Spinal cord (tissue), 10 donors: ENCODE measurements at places on chromosomes 11 and 22.

- peak overlapping the region; percentile 72 for H3K4me3 ChIP-seq
- peaks cover 6% of the 10 kb centered on the region for H3K36me3 ChIP-seq
- H3K27ac ChIP-seq = no peak overlapping the region
- no peak for DNase-seq
- H3K27me3 ChIP-seq = peaks cover 2% of the 10 kb centered on the region
Observed at GRCh38 chr11:70270877-70271648, 573 bp downstream of the PPFIA1 start.

GRCh38 chr11:122733318-122733717, 77.8 kb downstream of the UBASH3B start:
- no peak overlapping the region for H3K4me3 ChIP-seq
- H3K27ac ChIP-seq = peak overlapping the region; percentile 58
- H3K4me1 ChIP-seq = peaks cover 3% of the 10 kb centered on the region

GRCh38 chr11:100855466-100856067, 168.5 kb downstream of the ARHGAP42 start:
- no peak overlapping the region for H3K27ac ChIP-seq
- H3K27me3 ChIP-seq = no peaks in the 10 kb centered on the region
- H3K4me1 ChIP-seq = no peaks in the 10 kb centered on the region
- H3K4me3 ChIP-seq = no peak overlapping the region

GRCh38 chr22:39135092-39135896, 17.2 kb downstream of the CBX7 start:
- H3K4me3 ChIP-seq = no peak overlapping the region
- DNase-seq = peak; percentile 20
- no peaks in the 10 kb centered on the region for H3K27me3 ChIP-seq

GRCh38 chr11:123505546-123506299, 75.7 kb downstream of the GRAMD1B start:
- H3K36me3 ChIP-seq = peaks cover 3% of the 10 kb centered on the region
- peaks cover 20% of the 10 kb centered on the region for H3K4me1 ChIP-seq
- no peak for DNase-seq
- H3K27me3 ChIP-seq = no peaks in the 10 kb centered on the region
- no peak overlapping the region for H3K27ac ChIP-seq

DNA sequence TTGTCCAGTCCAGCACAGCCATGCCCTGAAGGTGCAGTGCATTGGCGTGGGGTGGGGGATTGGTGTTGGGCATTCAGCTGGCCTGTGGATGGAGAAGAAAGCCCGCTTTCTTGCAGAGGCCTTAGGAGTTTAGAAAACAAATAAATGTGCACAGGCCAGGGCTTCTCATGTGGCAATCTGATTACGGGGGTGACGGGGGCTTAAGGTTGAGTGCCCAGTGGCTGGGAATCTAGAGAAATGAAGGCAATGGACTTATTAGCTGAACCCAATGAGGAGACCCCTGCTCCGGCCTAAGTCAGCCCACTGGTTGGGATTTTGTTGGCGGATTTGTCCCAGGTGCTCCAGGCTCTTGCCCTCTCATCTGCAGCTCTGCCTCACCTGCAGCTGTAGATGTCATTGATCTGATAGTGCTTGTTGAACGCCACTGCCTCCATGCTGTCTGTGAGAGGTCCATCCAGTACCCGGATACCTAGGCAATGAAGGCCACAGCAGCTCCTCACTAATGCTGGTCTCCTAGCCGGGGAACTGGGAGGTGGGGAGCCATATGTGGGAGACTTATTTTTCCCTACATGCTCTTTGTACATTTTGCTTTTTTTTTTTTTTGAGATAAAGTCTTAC, 6.2 kb downstream of the PCSK7 start:
- H3K4me1 ChIP-seq = peaks cover 22% of the 10 kb centered on the region
- H3K27me3 ChIP-seq = no peaks in the 10 kb centered on the region
- peaks cover 85% of the 10 kb centered on the region for H3K36me3 ChIP-seq
- no peak for DNase-seq
- H3K4me3 ChIP-seq = no peak overlapping the region
- no peak overlapping the region for H3K27ac ChIP-seq

DNA sequence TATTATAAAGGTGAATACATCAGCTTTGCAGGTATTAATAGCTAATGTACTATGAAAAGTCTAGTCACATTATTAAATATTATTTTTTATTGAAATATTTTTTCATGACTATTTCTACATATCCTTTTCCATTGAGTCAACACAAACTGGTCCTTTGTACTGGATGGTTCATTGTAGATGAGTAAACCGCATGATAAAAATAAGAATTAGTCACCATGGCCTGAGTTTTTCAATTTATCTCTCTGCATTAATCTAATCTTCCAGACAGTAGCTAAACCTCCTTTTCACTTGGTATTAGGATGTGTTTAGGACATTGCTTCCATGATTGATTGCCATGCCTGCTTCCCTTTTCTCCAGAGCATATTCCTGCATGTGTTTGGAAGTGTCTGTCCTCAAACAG, 439.4 kb upstream of the ARHGAP42 start:
- H3K27ac ChIP-seq = no peak overlapping the region
- no peaks in the 10 kb centered on the region for H3K36me3 ChIP-seq
- H3K27me3 ChIP-seq = no peaks in the 10 kb centered on the region
- no peak for DNase-seq
- H3K4me3 ChIP-seq = no peak overlapping the region

GRCh38 chr22:23754980-23755636, 883 bp upstream of the VPREB3 start:
- no peaks in the 10 kb centered on the region for H3K27me3 ChIP-seq
- no peaks in the 10 kb centered on the region for H3K36me3 ChIP-seq
- no peak for DNase-seq

DNA sequence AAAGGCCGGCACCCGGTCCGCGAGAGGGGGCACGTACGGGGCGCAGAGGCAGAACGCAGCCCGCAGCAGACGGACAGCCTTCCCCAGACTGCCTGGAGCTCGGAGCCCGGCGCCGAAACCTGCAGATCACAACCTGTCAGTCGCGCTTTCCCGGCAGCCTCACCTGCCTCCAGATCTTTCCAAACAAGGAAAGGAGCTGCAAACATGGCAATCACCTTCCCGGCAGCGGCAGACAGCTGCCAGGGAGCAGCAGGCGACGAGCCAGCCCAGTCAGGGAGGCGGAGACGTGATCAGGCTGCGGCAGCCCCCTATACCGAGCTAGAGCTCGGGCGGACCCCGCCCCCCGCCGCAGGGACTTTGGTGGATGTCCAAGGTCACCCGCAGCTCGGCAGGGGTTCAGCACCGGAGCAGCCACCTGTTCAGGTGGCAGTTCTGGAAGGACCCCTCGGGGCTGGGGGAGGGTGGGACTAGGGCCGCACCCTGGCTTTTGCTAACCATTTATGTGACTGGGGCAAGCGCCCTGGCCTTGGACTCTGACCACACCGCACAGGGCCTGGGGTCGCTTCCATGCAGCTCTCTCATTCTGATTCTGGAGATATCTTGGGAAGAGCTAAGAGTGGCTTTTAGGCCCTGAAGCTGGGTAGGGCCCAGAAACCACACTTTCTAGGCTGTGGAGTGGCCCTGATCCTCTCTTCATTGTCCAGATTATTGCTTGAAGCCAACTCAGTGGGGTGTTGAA, 143.8 kb downstream of the NECTIN1 start:
- H3K36me3 ChIP-seq = no peaks in the 10 kb centered on the region
- peak; percentile 82 for DNase-seq
- H3K27me3 ChIP-seq = peaks cover 7% of the 10 kb centered on the region
- H3K4me3 ChIP-seq = peak overlapping the region; percentile 57

GRCh38 chr22:21762712-21763581, 27.4 kb upstream of the YPEL1 start:
- peaks cover 46% of the 10 kb centered on the region for H3K36me3 ChIP-seq
- no peak overlapping the region for H3K4me3 ChIP-seq
- no peaks in the 10 kb centered on the region for H3K27me3 ChIP-seq
- no peak overlapping the region for H3K27ac ChIP-seq
- H3K4me1 ChIP-seq = peaks cover 12% of the 10 kb centered on the region
- no peak for DNase-seq

DNA sequence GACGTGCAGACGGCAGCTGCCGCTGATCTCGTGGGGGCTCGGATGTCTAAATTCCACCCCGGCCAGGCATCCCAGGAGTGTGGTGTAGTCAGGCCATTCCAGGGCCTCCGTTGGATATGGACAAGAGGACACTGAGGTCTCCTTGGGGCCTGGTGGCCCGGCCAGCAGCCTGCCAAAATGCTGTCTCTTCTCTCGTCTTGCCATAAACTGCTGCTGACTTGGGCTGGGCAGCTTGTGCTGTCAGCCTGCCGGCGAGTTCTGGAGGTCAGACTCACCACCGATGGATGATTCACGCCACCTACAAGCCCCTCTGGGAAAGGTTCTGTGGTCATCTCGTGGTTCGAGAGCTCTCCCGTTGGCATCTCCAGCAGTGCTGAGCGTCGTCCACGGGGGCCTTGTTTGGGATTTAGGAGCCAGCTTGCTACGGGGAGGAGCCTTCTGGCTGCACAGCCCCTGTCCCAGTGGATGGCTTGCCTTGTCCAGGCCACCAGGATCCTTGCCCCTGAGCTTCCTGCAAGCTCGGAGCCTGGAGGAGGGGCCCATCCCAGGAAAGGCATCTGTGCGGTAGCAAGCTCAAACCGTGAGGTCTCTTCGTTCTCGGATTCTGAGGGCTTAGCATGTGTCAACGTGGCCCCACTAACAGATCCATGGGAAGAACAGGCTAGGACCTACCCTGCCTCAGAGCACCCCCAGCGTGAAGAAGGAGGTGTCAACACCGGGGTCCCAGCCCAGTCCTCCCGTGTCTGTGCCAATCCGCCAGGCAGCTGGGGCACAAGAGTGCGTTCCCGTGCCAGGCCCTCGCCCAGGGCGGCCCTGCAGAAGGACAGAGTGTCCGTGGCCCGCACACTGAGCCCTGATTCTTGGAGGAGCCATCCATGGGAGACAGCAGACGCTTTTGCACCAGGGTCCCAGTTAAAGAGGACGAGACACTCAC, 1114.1 kb downstream of the BRD1 start:
- H3K36me3 ChIP-seq = peaks cover 68% of the 10 kb centered on the region
- no peaks in the 10 kb centered on the region for H3K27me3 ChIP-seq
- no peak for DNase-seq
- no peak overlapping the region for H3K4me3 ChIP-seq
- no peak overlapping the region for H3K27ac ChIP-seq
- peaks cover 39% of the 10 kb centered on the region for H3K4me1 ChIP-seq

DNA sequence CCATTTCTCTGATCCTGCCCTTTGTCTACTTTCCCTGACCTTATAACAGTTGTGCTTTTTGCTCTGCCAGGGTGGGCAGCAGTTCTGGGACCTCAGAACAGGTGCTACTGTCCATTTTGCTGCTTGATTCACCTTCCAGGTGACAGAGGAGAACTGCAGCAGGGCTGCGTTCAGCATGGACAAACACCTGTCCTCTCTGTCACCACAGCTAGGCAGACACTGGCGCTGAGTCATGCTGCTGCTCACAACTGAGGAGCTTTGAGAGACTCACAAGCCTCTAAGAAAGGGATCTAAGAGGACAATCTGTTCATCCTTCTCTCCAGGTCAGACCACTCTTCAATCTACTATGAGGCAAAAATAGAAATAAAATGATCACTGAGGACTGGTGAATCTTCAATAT, 1144.5 kb upstream of the CCDC90B start:
- H3K27me3 ChIP-seq = no peaks in the 10 kb centered on the region
- H3K4me3 ChIP-seq = no peak overlapping the region
- no peak overlapping the region for H3K27ac ChIP-seq
- no peaks in the 10 kb centered on the region for H3K4me1 ChIP-seq

DNA sequence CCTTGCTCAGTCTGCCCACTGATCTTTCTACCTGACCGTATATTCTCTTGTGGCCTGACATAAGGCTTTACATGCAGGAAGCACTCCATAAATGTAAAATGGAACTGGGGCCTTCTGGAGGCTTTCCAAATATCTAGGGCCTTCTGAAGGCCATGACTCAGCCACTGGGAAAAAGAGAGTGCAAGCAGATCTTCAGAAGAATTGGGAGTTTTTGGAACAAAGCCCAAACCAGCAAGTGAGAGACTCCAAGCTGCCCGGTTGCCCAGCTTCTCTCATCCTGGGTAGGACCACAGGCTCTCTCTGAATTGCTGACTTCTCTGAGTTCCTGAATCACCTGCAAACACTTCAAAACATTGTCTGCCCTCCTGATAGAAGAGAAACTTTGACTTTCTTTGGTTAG, 107.9 kb upstream of the BMAL1 start:
- no peak overlapping the region for H3K4me3 ChIP-seq
- H3K36me3 ChIP-seq = no peaks in the 10 kb centered on the region
- no peak overlapping the region for H3K27ac ChIP-seq
- peaks cover 10% of the 10 kb centered on the region for H3K4me1 ChIP-seq
- H3K27me3 ChIP-seq = no peaks in the 10 kb centered on the region
- no peak for DNase-seq

DNA sequence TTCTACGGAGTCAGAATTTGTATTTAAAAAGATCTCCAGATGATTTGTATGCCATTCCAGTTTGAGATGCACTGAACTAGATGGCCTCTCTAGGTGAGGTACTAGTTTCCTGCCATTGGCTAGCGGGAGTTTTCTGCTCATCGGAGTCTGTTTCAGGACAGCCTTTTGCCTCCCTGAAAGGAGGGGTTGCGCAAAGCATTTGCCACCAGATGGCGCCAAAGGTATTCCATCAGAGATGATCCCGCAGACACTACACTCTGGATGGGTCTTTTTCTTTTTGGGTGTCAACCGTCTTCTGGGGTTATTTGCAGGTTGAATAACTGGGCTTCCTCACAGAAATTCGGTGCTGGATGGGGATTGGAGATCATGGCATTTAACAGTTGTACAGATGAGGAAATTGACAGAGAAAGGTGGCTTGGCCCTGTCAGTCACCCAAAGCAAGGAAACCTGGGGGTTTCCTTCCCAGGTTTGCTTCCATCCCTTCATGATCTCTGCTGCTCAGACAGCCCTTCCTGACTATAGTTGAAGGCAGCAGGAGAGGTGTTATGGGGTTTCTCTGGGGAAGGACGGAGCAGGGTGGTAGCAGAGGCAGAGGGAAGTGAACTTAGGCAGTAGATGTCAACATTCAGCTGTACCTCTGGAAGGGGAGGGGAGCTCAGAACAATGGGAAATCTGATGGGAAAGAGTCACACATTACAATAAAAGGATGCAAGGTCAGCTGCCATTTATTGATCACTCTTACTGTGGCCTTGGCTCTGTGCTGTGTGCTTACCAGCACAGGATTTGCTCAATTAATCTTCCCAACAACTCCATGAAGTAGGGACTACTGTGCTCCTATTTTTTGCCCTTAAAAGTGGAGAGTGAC, 81.6 kb downstream of the CCDC81 start:
- H3K4me3 ChIP-seq = no peak overlapping the region
- peak; percentile 96 for DNase-seq
- no peak overlapping the region for H3K27ac ChIP-seq
- H3K4me1 ChIP-seq = peaks cover 18% of the 10 kb centered on the region
- H3K27me3 ChIP-seq = no peaks in the 10 kb centered on the region

- no peak for DNase-seq
- H3K36me3 ChIP-seq = peaks cover 12% of the 10 kb centered on the region
- H3K27me3 ChIP-seq = no peaks in the 10 kb centered on the region
- H3K4me1 ChIP-seq = peaks cover 41% of the 10 kb centered on the region
- H3K27ac ChIP-seq = peak overlapping the region; percentile 72
- no peak overlapping the region for H3K4me3 ChIP-seq
Observed at GRCh38 chr11:2591805-2592204, 108.0 kb downstream of the KCNQ1OT1 start.

GRCh38 chr22:44489817-44490216, 8.2 kb downstream of the RTL6 start:
- H3K36me3 ChIP-seq = peaks cover 29% of the 10 kb centered on the region
- no peak overlapping the region for H3K27ac ChIP-seq
- no peak for DNase-seq
- H3K4me1 ChIP-seq = peaks cover 11% of the 10 kb centered on the region
- H3K4me3 ChIP-seq = no peak overlapping the region

- H3K27me3 ChIP-seq = no peaks in the 10 kb centered on the region
- H3K36me3 ChIP-seq = peaks cover 81% of the 10 kb centered on the region
- H3K27ac ChIP-seq = no peak overlapping the region
- no peak overlapping the region for H3K4me3 ChIP-seq
Observed at GRCh38 chr22:29804985-29805384, 33.1 kb downstream of the ASCC2 start.
